ENCODE measurements at places on chromosomes 11 and 22.
A peak's percentile ranks its signal among the peaks of the same experiment; 100 is the strongest.

DNA sequence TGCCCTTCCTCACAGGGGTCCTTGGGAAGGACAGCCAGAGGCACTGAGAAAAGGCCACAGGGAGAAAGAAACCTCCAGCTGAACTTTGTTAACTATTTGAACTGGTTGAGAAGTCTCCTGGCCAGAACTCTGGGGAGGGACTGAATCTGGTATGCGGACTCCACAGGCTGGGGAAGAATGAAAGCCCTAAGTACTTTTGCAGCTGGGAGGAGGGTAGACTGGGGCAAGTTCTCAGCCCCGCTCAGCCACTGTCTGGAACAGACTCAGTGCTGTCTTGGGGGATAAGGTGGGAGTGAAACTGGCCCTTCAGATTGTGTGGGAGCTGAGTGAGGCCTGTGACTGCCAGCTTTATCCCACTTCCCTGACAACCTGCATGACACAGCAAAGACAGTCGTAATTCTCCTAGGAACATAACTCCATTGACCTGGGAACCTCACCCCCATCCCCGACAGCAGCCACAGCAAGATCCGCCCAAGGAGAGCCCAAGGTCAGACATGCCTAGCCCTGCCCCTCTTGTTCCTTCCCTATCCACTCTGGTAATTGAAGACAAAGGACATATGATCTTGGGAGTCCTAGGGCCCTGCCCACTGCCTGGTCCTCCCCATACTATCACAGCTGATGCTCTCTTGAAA is 475.1 kb upstream of the CNTN5 start:
- DNase-seq: no peak

DNA sequence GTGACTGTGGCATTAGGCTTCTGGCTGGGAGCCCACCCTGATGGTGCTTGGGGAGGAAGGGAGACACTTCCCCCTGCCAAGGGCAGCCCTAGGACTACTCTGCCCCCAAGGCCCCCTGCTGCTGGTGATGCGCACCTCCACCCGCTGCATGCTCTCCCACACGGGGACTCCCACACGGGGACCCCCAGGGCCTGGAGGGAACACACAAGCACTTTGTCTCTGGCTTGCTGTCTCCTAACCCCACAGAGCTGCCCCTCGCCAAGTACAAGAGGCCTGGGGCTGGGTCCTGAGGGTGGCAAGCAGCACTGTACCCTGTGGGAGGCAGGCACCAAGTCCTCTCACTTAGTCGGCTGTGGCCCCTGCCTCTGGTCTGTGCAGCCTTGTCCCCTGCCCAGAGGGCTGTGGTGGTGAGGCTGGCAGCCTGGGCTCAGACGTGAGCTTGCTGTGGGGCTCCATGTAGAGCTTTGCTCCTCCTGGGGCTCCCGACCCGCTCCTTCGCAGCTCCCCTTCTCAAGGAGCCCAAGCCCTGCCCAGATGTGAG is 7.9 kb downstream of the LRRC75B start:
- DNase-seq: no peak

GRCh38 chr11:127471662-127472061 is 471.1 kb upstream of the KIRREL3 start:
- DNase-seq: no peak

GRCh38 chr22:29087012-29087411 is 14.2 kb downstream of the KREMEN1 start:
- no peak for DNase-seq

DNA sequence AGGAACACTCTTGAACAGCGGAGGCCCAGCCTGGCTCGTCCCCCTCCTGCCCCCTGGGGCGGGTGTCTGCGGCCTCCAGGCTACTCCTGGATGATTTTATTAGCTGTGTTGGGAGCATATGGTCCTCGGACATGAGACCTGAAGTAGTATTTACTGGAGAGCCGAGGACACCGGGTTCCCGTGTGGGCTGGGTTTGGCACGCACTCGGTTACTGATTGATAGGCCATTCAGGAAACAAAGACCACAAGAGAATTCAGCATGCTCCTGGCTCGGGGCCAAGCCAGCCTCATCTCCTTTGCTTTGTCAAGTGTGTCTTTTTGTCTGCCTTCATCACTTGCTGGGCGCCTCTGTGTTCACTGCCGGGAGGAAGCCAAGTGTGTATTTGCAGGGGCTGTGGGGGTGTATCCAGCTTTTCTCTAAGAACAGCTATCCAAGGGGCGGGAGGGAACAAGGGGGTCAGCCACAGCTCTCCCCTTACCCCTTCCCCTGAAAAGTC is 9.7 kb downstream of the FXYD2 start:
- peak; percentile 46 for DNase-seq

- no peak for DNase-seq
Observed at GRCh38 chr11:95778699-95779098, 10.9 kb downstream of the FAM76B start.

GRCh38 chr11:130666781-130667251 is 218.4 kb downstream of the ADAMTS15 start:
- peak; percentile 69 for DNase-seq

- DNase-seq: no peak
Observed at GRCh38 chr11:125483592-125483991, 12.5 kb downstream of the FEZ1 start.

DNA sequence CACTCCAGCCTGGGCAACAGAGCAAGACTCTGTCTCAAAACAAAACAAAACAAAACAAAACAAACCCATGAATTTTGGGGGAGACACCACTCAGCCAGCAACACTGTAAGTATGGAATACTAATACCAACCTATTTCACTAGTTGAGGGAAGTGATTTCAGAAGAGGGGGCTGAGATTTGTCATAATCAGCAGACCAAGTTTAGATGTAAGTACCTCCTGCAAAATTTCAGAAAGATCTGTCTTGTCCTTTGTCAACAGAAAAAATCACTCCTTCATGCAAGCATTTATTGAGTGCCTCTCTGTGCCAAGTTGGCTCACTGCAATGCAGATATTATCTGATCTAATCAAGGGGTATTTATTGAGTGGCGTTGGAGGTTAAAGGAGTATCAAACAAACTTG is 23.4 kb upstream of the ADA2 start:
- DNase-seq: no peak

- DNase-seq: no peak
Observed at GRCh38 chr22:46824344-46824909, 62.0 kb downstream of the TBC1D22A start.

GRCh38 chr11:76228071-76228874 is 22.0 kb upstream of the WNT11 start:
- no peak for DNase-seq

DNA sequence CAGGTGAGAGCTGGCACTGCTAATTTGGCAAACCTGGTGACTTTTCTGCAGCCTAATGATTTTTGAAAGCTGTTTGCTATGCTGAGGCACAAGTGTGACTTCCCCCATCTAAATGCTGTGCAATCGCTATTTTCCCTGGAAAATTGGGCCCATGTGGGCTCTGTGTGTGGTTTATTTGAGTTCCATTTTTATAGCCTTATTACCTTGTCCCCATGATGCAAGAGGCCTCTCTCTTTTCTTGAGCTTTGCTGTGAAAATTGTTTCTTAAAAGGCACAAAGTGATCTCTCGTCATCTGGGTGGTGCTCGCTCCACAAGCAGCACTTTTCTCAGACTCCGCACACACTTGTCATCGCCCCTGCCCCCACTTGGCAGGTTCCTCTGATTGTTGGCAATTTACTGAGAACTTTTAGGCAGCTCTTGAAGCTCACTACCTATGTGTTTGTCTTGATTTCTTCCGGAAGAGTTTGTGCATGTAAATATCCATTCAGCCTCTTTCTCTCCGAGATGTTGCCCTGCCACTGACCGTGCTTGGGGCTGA is 24.9 kb downstream of the BMAL1 start:
- no peak for DNase-seq

DNA sequence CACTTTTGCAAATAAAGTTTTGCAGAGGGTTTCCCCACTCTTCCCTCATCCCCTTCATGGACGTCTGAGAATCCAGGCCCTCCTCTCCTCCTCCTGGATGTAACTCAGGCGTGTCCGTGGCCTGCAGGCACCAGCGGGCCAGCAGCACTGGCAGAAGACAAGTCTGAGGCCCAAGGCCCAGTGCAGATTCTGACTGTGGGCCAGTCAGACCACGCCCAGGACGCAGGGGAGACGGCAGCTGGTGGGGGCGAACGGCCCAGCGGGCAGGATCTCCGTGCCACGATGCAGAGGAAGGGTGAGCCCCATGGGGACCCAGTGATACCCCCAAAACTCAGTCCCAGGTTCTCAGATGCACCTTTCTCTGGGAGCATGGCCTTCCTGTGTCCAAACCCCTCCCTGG is 14.4 kb downstream of the TUB start:
- DNase-seq: no peak

DNA sequence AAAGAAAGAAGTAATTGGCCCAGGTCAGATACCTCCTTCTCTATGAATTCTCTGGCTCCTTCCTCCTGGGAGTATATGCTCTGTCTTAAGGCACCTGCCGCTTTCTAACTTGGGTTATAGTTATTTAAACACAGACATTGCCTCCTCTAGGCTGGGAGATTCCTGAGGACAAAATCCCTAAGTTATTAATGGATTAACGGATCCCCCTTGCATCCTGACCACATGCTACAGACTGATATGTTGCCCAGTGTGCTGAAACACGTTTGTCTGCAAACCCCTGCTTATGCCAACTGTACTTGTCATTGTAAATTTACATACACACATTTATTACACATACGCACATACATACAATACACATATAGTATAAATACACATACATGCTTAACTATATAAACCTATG is 35.3 kb downstream of the PACSIN2 start:
- no peak for DNase-seq

DNA sequence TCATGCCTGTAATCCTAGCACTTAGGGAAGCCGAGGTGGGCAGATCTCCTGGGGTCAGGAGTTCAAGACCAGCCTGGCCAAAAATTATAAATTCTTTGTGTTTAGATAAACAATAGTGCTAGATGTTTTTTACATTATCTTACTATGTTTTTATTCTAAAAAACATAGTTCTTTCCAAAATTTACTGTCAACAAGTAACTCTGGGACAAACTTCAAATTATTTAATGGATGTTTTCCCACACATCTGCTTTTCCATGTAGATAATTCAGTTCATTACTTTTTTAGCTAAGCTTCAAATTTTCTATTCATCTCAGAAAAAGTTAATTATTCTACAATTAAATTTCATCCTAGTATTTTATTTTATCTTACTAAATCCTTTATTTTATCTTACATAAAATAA is 596.2 kb upstream of the LRRC4C start:
- DNase-seq: no peak

DNA sequence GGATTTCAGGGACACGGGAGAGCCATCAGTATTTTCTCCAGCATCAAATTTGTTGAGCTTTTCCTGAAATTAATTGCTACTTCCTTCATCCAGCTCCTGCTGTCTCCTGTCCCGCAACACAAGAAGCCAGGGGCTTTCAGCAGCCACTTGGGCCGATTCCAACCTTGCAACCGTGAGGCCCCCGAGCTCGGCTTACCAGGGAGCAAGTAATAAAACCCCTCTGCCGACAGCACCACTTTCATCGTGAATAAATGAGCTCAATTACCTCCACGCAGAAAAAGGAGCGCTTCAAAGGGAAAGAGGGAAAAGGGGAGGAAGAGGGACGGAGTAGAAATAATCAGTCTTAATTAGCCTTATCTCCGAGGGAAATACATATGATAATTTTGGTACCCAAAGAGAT is 76.6 kb downstream of the CELSR1 start:
- DNase-seq: no peak

GRCh38 chr11:63592975-63593395 is 21.2 kb downstream of the PLAAT3 start:
- peak; percentile 24 for DNase-seq

DNA sequence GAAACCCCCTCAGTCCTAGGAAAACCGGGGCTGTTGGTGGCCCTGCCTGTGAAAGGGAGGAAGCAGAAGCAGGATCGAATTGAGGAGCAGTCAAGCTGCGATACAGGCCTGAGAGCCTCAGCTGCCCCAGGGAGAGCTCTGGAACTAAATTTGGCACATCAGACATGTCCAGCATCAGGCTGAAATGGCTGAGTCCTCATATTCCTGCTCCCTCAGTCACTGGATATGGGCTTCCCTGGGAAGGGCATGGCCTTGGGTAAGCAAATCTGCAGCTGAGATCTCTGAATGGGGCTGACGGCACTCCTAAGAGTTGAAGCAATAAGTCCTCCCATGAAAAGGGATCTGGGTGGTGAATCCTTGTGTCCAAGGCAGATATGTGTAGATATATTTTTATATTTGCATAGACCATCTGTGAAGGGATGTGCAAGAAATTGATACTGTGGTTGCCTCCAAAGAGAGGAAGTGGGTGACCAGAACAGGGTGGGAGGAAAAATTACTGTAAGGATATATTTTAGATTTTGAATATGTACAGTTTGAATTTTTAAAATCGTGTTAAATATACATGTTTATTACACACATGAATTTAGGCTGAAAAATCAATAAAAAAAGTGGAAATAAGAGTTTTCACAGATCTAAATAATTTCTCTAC is 45.5 kb downstream of the APIP start:
- DNase-seq: no peak

- no peak for DNase-seq
Observed at GRCh38 chr22:30996462-30996861, 27.4 kb downstream of the TUG1 start.

DNA sequence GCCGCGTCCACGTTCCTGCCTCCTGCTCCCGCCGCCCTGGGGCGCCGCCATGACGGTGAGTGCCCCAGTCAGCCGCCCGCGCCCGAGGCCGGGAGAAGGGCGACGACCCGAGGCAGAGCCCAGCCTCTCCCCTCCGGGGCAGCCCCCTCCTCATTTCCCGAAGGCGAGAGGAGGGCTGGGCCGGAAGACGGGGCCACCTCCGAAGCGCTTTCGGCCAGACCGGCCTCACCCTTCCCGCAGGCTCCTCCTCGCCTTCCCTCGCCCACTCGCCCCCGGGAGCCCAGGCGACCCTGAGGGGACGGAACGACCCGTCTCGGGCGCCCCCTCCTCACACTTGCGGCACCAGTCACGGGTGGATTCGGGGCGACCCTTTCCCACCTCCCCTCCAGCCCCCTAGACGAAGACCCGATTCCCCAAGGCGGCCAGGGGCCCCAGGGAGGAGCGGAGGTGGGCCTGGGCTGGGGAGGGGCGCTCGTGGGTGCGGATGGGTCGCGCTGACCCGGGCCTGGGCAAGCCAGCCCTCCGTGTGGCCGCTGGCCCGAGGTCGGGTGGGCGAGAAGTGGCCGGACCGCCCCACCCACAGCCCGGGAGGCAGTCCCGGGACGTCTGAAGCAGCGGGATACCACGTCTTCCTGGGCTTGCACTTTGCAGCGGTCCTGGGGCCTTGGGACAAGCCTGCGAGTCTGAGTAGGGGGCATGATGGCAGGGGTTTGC is 49.7 kb downstream of the TRIOBP start:
- no peak for DNase-seq
